ENCODE measurements at places on chromosomes 6 and 20.

DNA sequence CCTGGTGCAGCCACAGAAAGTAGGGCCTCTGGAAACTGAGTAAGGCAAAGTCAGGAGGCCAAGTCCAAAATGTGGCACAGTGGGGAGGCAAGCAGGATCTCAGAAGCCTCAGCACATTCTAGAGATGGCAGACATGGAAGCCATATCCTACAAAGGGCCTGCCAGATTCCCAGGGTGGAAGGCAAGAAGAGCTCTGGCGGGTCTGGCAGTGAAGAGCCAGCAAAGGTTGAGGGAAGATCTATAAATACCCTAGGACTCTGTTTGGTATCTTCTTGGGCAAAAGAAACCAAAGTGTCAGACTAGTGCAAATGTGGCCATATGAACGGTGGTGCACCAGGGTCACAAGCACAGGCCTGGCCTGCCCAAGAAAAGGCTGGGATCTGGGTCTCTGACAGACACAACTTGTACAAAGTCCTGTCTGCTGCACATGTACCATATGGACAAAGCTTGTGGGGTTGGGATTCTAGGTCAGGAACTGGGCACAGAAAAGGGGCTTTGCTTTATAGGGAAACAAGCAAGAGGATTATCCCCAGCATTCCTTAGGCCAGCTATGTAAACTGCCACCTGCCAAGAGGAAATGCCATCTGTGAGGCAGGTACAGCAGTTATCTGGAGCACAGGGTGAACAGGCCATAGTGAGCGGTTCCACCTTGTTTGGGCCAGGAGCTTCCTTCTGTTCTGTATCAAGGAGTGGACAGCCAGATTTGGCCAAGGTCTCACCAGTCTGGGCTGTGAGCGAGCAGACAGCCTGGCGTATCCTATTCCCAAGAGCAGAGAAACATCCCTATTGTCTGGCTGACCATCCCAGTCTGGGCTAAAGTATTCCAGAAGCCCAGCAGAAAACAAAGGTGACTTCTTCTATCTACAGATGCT lies 36.3 kb upstream of the SLC4A11 start:
- DNase-seq: no peak

DNA sequence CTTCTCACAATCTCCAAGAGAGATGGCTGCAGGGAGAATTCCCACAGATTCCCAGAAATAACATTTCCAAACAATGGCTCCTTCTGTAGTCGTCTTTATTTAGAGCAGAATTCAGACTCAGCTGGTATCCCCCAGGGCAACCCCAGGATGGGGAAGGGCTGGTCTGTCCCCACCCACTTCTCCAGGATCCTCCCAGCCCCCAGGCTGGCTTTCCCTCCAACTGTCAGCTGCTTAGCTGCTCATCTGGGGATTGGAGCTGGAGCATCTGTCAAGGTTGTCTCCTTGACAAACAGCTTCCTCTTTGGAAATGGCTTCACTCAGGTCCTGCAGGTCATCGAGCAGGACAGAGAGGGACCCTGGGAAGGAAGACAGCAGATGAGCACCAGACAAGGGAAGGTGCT lies 3.5 kb upstream of the PSORS1C2 start:
- DNase-seq: no peak

- no peak for DNase-seq
Measured at GRCh38 chr6:131412960-131413830, 159.8 kb upstream of the ARG1 start.

GRCh38 chr6:96116674-96117073 lies 100.9 kb downstream of the FUT9 start:
- DNase-seq: no peak

GRCh38 chr6:57134954-57135353 lies 37.2 kb upstream of the BAG2 start:
- no peak for DNase-seq

DNA sequence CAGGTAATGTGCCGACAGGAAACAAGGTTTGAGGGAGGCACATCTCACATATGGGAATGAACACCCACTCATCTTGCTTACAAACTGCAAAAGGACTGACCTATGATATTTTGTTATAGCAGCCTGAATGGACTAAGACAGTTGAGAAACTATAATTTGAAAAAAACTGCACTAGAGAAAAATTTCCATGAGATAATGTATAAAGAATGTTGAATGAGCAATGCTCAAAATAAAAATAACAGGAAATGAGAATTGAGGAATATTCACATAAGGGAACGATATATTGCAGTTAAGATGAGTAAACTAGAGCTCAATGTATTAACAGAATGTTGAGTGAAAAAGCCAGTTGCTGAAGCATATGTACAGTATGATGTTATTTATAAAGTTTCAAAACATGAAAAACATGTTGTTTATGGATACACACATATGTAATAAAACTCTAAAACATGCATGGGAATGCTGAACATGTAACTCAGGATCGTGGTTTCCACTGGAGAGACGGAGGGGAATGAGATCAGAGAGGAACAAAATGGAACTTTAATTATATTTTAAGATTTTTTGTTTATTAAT lies 6.3 kb upstream of the TBC1D22B start:
- DNase-seq: no peak

- no peak for DNase-seq
Measured at GRCh38 chr6:118843685-118844390, 50.1 kb upstream of the ASF1A start.

- no peak for DNase-seq
Measured at GRCh38 chr20:1121429-1121828, 3.0 kb downstream of the PSMF1 start.

- no peak for DNase-seq
Measured at GRCh38 chr20:49318430-49319207, 40.8 kb upstream of the ZNFX1 start.

DNA sequence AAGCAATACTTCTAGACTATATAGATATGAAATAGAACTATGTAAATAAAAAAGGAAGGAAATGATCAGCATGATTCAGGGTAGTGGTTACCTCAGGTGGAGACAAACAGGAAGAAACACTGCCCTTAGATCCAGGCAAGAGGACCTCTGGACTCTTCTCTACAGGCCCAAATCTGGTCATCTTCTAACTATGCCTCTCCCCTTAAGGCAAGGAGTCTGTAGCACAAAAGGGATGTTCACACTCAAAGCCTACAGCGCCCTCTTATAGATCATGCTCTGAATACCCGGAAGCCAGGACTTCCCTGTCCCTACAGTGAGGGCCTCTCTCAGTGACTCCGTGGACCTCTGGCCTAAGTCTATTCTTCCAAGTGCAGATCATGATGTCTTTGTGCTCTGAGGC lies 30.4 kb upstream of the HIVEP2 start:
- DNase-seq: no peak

DNA sequence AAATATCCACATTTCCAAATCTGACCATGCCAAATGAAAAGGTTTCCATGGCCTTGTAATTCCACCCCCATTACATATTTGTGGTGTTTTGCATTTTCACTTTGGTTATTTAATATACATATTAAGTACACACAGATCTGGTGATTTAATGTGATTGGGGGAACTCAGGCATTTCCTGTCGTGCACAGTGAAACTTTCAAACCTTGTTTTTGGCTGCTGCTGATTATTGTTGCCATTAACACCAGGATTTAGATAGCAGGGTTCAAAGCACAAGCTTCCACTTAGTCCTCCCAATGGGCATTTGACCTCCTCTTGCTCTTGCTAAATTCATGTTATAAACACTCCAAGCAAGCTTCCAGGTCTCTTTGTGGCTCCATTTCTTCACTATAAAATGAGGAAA lies 166.5 kb downstream of the SOBP start:
- no peak for DNase-seq

DNA sequence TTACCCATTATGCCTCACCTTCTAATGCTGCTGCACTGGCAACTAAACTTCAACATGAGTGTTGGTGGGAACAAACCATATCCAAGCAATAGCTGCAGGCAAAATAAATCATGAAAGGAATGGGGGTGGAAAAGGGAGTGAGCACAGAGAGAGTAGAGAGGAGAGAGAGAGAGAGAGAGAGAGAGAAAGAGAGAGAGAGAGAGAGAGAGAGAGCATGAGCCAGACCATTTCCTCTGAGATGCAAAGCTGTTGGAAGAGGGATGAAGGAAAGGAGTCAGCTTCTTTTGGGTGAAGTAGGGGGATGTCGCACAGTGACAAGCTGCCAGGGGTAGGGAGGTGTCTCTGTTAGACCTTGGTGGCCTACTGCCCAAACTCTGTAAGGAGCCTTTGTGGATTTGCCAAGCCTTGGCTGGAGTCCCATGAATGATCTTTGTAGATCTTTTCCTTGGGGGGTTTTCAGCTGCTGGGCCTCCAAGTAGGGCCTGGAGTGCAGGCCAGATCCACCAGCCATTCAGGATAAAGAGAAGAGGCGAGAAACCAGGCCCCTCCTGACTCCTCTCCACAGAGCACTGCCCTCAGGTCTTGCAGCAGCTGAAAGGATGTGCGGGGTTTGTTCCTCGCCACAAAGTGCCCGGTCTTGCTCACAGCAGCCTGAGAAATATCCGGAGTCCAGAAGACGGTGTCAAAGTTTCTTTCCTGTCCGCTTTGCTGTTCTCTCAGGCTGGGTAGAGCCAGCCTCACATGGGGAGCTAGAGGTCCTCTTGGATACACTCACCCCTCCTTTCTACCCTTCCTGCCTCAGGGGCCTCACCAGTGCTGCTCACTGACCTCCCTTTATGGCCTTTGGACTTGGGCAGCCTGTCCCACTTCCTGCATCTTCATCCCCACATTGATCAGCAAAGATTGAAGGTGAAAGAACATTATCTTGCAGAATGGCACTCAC lies 17.8 kb downstream of the BTBD3 start:
- no peak for DNase-seq

- no peak for DNase-seq
Measured at GRCh38 chr6:158706369-158706982, 56.6 kb downstream of the SYTL3 start.

- no peak for DNase-seq
Measured at GRCh38 chr6:112781241-112781640, 434.1 kb downstream of the RFPL4B start.

- DNase-seq: no peak
Measured at GRCh38 chr6:156449128-156449527, 328.1 kb upstream of the ARID1B start.

- DNase-seq: no peak
Measured at GRCh38 chr20:22716821-22717351, 132.5 kb upstream of the FOXA2 start.

DNA sequence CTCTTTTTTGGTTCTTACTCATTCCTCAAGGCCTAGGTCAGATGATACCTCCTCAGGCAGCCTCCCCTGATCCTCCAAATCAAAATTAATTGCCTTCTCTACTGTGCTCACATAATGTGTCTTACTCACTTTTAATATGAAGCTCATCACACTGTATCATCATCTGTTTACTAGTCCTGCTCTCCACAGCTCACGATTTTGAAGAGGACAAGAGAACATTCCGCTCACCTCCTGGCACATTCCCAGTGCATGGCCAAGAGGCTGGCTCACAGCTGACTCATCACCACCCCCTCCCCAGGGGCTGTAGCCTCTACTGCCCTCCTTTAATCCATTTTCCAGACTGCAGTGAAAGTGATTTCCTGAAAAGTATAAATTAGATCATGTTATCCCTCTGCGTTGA lies 133.1 kb downstream of the ALDH8A1 start:
- no peak for DNase-seq

GRCh38 chr6:46377209-46377608 lies 114.0 kb downstream of the RCAN2 start:
- no peak for DNase-seq

DNA sequence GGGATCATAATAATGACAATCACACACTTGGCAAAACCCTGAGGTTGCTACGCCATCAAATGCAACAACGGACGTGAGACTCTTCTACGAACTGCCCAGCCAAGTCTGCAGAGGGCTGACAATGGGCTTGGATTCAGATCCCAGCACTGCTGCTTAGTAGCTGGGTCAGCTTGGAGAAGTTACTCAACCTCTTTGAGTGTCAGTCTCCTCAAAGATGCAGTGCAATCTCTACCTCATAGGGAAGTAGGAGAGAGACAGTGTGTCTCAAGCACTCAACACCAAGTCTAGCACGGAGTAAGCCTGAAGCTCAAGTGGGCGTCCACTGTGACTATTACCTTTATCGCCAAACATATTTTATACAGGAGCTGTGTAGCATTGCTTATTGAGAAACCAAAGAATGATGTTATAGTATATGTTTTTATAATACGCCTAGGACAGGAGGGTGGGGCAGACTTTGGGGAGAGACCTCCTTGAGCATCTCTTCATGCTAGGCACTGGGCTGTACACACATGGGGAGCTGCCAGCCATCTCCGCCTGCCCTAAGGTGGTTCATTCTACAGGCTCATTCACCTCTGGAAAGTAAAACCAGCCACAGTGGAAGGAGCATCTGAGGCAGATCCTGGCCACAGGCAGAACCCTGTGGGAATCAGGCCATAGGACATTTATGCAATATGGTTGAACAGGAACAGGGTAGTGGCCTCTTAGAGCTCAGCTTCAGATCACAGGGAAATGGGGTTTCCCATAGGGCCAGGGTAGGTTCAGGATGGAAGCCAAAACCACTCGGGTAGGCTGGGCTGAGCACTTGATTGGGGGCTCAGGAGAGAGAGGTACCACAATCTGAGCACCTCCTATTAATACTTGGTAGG lies 160.2 kb downstream of the MRPL14 start:
- DNase-seq: no peak

DNA sequence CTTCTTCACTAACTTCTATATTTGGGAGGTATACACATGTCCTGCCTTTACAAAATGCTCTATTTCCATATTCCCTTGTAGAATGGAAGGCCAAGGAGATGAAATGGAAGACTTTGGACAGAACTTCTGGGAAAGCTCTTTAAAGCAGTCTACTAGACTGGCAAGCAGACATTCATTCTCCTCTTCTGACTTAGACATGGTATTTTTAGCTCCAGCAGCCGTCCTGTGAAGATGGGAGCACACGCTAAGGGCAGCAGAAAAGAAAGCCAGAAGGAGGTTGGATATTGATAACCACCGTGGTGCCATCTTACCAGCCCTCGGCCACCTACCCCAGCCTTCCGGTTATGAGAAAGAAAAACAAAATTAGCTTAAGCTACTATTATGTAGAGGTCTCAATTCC lies 70.1 kb upstream of the E2F3 start:
- no peak for DNase-seq

DNA sequence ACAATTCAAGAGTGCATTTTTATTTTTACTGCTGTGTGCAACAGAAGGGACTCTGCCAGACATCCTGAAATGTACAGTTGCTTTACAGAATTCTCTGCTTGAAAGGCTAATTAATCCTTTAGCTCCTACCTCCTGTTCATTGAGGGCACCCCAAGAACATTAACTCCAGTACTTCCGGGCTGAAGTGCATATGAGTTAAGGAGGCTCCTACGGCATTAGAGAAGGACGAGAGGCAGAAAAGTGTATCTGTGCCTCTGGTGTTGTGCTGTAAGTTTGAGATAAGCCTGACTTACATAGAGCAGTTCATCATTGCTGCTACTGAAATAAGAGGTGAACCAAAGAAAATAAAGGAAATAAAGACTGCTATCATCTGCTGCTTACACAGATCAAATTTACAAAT lies 609.3 kb upstream of the ADGRB3 start:
- DNase-seq: no peak

All from stimulated activated CD4-positive, alpha-beta T cell treated with anti-CD3 and anti-CD28 coated beads, Interleukin-4, amount 100 ng/mL, for 48 hours (primary cell).